Naive thymus-derived CD4-positive, alpha-beta T cell (primary cell): ENCODE measurements at places on chromosomes 7 and 10. TPM values are rescaled to one million over a fixed set of nuclear protein-coding genes. Genes with fewer than 3 reads are reported as not detected.

The VGF gene
- not detected for total RNA-seq

The GPR26 gene
- total RNA-seq = not detected

The TBL2 gene
- total RNA-seq = 32.8 and 34.6 TPM in 2 replicates

The LRIT1 gene
- not detected in 2 replicates for total RNA-seq

The HOXA4 gene
- total RNA-seq = not detected

The CPA2 gene
- not detected for total RNA-seq

The CNTNAP2 gene
- 0.24 TPM for total RNA-seq

The AKR1C8 gene
- total RNA-seq = 1.8 TPM

- DNase-seq = no peak
Measured at GRCh38 chr10:60208676-60209269, 180.9 kb downstream of the ANK3 start.

GRCh38 chr7:156920076-156920475, 27.1 kb upstream of the LMBR1 start:
- DNase-seq = no peak

GRCh38 chr10:66180581-66181318, 745.1 kb upstream of the LRRTM3 start:
- DNase-seq = peak; percentile 46

DNA sequence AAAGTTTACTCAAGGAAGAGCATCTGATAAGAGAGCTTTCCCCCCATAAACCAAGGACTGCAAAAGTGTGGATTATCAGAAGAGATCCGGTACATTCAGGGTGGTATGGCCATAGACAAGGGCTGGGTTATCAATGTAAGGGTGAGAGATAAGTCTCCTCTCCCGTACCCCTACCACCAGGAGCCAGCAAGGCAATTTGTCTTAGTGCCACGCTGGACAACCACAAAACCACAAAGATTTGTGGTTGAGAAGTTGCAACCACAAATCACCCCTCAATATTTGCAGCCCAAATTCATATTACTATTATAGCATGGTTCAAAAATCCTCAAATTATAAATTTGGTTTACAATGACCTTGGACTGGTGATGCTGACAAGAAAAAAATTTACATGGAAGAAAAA, 2.3 kb upstream of the ZSCAN25 start:
- DNase-seq = no peak

DNA sequence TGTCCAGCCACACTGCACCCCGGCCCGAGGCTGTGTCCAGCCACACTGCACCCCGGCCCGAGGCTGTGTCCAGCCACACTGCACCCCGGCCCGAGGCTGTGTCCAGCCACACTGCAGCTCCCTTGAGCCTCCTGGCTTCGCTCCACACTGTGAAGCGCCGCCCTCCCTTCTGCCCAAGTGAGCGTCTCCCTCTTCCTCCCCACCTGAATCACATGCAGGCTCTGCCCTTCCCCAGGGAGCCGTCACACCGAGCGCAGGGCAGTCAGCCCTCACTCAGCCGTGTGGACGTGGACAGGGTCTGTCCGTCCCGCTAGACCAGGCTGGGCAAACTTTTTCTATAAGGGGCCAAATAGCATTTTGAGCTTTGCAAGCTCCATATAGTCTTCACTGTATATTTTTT, 27.6 kb downstream of the CFAP46 start:
- DNase-seq = no peak

DNA sequence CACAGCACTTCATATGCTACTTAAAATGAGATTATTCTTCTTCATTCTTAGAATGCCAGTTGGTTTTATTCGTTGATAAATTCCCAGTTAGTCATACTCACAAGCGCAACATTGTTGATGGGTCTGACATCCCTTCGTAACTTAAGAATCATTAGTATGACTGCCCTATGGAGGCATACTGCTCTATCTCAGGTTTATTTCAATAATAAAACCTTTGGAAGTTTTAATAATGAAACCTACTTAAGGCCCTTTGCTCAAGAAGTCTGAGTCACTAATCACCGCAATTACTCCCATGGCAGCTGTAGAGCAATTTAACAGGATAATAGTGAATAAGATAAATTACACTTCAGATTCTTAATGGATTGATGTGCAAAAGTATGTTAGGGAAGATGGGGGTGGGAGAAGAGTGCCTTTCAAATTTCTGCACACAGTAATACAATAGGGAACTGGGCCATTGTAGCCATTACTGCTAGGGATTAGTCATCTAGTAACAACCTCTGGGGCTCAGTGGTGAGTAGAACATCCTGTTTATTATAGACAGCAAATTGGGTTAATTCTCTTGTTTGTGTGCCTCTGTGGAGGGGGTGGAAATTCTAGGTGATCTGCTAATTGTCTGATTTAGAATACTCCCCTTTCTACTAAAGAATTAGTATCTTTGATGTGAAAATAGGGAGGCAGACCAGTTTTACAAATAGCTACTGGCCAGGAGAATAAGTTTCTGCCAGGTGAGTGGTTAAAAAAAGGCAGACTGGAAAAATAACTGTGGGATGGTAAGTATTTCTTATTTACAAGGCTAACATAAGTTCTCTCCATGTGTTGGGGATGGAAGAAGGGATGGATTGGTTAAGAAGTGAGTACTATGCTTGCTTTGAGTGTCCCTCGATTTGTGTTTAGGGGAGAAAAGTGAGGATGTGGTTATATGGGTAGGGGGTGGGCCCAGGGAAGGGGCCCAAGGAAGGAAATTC, 74.5 kb upstream of the VKORC1L1 start:
- DNase-seq = no peak

DNA sequence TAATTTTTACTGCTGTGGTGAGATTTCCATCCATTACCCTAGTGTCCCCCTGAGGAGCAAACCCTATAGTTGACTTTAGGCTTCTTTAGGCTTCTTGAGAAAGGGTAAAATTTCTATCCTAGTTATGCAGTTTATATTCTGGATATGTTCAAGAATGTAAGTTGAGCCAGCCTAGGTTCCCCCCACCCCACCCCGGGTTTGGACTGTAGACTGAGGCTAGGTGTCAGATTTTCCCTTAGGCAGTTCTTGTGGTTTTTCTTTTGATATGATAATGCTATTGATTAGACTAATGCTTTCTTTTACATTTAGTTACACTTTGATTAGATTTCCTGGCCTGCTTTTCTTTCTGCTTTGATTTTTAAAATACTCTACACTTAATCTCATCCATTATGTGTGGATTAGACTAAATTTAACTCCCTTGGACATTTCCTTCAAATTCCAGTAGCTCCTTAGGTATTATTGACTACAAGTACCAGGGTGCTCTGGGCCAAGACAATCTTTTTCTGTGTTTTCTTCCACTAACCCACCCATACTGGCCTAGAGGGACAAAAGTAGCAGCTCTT, 37.7 kb downstream of the NRF1 start:
- no peak for DNase-seq

DNA sequence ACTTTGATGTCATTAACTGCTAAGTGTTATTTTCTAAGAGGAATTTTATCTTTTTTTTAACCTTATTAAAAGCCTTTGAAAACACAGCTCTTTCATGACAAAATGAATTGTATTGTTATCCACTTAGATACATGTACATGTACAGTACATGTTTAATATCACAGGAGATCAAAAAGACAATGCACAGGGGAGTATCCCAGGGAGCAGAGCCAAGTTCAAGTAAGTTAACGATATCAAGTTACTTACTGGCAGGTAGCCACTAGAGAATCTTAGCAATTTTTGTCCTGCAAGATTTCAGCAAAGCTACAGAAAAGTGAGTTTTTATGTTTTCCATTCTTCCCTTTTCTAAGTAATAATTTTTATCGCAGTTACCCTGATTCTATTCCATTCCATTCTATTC, 33.9 kb upstream of the ARL4A start:
- no peak for DNase-seq

GRCh38 chr7:75729851-75730274, 8.9 kb downstream of the HIP1 start:
- DNase-seq = no peak

DNA sequence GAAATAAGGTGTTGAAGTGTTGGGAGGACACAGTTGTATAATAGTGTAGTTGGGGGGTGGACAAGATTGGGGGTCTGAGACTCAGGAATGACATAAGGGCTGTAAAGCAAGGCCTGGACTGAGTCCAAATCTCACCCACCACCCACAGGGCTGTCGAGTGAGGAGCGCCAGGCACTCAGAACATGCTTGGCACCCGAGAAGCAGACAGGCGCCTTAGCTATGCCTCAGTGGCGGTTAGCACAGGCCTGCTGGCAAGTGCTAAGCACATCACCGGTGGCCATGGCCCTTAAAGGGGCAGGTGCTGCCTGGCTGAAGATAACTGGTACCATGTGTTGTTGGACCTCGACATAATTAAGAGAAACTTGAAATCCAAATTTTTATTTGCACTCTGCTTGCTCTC, 90.7 kb downstream of the COL13A1 start:
- no peak for DNase-seq

- DNase-seq = no peak
Measured at GRCh38 chr10:110996256-110996655, 76.9 kb downstream of the SHOC2 start.

GRCh38 chr7:149729586-149729982, 43.8 kb downstream of the ZNF467 start:
- no peak for DNase-seq

GRCh38 chr7:101108961-101109360, 17.9 kb upstream of the SERPINE1 start:
- no peak for DNase-seq

GRCh38 chr7:17669204-17669603, 271.1 kb downstream of the SNX13 start:
- no peak for DNase-seq

DNA sequence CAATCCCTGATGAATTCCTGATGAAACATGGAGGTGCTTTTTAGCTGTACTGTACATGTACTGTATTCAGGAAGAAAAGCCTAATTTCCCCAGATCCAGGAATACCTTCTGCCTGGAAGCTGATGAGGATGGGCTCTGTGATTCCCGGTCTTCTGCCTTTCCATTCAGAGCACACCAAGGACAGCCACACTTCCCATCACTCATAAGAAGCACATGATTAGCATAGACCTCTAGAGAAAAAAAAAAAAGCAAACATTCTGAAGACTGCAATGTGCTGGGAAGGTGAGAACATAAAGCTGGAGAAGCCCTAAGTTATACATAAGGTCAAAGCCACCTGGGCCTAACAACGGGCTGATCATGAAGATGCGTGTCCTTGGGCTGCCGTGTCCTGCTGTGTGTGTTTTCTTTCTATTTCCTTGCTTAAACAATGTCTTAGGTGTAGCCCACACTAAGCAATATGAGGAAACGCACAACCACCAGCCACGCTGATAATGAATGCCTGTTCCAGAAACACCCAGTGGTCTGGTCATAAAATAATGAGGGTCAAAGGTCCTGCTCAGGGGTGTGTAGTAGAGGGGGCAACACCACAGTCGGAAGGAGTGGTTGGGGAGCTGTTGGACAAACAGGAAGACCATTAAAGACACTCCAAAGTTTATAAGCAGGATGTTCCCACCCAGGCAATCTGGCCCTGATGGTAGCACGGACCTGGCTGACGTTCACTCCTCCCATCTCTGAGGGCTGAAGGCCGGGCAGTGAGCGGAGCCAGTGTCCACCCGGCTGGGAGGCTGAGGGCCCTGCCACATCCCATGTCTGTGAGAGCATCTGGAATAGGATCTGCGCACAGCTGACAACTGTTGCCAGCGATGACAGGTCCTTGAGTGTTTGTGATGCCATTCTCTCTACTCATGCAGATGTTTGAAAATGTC, 7.9 kb downstream of the PKD1L1 start:
- no peak for DNase-seq

DNA sequence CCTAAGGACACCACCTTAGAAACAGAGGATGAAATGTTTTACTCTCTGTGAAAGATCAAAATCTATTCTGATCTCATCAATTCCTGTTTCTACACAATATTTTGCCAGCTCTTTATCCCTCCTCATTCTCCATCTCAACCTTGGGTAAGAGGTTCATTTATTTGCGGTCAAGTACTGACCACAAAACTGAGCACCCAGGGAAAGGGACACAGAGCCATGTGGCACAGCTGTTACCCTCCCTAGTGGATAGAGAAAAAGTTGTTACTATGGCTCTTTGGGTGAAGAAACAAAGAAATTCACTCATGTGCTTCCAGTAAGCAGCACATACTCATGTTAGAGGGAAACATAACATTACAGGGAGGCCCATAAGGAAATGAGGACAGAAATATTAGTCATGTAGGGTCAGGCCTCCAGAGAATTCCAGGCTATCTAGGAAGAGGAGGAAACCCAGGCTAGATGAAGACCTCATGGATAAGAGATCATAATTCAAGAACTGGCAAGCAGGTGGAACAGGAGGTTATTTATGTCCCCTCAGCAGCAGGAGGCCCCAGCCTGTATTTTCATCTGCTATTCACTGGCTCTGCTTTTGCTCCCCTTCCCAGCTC, 114.5 kb downstream of the ATE1 start:
- DNase-seq = no peak

DNA sequence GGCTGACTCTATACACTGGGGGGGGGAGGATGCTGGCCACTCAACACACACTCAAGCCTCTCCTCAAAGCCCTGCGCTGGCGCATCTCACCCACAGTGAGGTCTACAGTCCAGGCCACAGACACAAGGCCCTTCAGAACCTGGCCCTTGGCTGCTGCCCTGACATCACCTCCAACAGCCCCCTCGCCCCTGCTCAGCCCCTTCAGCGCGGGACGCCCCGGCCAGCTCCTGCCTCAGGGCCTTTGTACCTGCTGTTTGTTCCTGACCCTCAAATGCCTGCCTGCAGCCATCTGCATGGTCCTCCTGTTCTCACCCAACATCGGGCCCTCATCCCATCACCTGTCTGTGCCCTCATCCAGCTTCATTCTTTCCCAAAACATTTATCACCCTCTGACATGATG, 572.6 kb downstream of the DNAJB6 start:
- no peak for DNase-seq

DNA sequence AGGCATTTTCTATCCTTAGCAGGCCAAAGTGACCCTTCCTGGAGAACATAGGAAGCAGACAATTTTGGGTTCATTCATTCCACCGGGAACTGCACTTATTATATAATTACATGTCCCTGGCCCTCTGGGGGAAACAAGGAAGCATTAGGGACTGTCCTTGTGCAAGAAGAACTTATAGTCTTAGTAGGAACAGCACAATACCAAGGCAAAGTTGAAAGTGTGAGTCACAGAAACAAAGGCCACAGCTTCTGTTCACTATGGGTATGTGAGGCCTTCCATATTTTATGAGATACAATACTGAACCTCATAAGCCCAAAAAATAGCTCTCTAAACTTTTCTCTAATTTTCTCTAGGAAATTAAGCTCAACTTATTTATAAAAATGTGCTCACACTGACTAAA, 18.4 kb upstream of the AKR1B10 start:
- DNase-seq = no peak
